ENCODE measurements at places on chromosomes 16 and 17.

GRCh38 chr17:42347606-42348005 is 40.6 kb downstream of the STAT3 start:
- no peak for DNase-seq

GRCh38 chr16:22388101-22388644 is 13.8 kb upstream of the CDR2 start:
- DNase-seq = no peak

DNA sequence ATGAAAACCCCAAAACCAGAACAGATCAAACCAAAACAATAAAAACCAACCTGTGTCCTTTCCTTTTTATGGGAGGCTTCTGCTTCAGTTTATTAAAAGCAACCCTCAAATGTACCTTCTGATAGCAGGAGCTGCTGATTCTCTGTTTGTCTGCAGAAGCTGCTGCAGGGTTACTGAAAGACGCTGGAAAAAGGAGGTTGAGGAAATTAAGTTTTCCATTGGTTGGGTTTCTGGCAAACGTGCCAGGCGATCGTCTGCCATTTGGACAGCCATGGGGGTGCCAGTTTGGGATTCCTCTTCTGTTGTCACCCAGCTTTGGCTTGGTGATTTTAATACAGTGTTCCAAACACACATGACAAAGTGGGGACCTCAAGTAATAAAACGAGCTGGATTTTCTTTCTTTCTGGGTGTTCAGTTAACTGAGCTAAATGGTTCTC is 185.4 kb upstream of the ZFHX3 start:
- DNase-seq = no peak

GRCh38 chr17:27807567-27808470 is 7.5 kb upstream of the NOS2 start:
- DNase-seq = no peak

DNA sequence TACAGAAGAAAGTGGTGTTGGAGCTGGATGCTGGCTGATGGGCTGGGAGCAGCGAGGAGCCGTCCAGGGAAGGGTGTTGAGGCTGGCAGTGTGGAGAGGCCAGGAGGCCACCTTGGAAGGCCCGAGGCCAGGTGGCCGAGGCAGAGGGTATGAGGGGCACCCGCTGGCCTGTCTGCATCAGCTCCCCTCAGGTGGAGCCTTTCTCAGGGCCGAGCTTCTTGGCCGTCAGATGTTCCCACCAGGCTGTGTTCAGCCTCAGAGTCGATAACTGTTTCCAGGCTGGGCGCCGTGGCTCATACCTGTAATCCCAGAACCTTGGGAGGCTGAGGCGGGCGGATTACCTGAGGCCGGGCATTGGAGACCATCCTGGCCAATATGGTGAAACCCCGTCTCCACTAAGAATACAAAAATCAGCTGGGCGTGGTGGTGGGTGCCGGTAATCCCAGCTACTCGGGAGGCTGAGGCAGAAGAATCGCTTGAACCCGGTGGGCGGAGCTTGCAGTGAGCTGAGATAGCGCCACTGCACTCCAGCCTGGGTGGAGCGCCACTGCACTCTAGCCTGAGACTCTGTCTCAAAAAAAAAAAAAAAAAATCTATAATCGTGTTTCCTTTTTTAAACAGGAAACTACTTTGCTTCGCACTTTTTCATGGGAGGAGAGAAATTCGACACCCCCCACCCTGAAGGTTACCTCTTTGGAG is 25.3 kb downstream of the MGRN1 start:
- no peak for DNase-seq

DNA sequence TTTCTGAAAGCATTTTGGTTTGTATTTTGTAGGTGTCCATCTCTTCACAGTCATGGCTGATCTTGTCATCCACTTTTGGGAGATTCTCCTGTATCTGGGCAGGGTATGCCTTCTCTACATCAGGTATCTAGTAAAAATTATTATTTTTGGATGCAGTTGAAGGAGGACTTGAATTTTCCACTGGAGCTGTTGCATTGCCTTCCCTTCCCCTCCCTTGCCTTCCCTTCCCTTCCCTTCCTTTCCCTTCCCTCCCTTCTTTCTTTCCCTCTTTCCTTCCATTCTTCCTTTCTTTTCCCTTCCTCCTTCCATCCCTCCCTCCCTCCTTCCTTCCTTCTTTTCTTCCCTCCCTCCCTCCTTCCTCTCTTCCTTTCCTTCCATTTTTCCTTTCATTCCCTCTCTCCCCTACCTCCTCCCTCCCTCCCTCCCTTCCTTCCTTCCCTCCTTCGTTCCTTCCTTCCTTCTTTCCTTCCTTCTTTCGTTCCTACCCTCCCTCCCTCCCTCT is 33.8 kb upstream of the CPHXL start:
- DNase-seq = no peak

DNA sequence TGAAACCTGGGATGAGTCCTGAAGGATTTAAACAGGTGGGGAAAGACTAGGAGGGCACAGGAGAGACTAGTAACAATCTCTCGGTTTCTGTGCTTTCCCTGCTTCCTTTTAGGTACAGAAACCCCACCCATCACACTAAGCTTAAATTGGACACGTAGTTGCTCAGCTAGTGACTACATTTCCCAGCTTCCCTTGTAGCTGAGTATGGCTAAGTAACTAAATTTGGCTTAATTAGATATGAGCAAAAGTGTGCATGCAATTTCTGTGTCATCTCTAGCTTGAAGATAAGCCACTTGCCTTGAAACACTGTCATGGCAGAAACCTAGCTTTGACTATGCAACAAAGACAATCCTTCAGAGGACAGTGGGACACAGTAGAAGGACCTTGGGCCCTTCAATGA is 36.5 kb downstream of the CACNG1 start:
- no peak for DNase-seq

GRCh38 chr17:28667870-28668269 is 5.9 kb downstream of the SUPT6H start:
- DNase-seq = no peak

- DNase-seq = no peak
These were observed 11.1 kb upstream of the FUS start for GRCh38 chr16:31168848-31169247.

DNA sequence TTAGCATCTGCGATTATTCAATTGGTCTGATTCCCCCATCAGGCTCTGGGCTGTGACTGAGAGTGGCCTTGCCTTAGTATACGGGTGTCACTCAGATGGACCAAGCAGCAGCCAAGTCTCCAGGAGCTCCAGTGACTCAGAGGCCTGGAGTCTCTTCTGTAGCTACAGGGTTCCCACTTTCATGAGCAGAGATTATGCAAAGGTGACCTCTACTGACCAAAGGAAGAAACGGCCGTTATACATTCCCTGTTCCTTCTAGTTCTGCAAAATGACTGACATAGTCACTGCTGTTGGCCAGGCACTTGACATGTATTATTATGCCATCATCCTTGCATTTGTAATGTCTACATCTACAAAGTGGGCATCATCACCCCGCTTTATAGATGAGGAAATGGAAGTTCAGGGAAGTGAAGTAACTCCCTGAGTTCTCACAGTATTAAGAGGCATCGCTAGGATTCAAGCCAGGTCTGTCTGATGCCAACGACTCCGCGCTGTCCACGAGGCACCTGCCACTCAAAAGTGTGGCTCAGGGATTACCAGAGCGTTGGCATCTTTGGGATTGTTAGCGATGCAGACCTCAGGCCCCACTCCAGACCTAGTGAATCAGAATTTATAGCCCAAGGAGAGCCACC is 23.3 kb downstream of the SLC38A7 start:
- DNase-seq = peak; percentile 90

- DNase-seq = no peak
These were observed 1.4 kb downstream of the CUEDC1 start for GRCh38 chr17:57953705-57954396.

- no peak for DNase-seq
These were observed 19.8 kb upstream of the NF1 start for GRCh38 chr17:31074772-31075555.

GRCh38 chr17:63500543-63501390 is 22.4 kb upstream of the KCNH6 start:
- no peak for DNase-seq

DNA sequence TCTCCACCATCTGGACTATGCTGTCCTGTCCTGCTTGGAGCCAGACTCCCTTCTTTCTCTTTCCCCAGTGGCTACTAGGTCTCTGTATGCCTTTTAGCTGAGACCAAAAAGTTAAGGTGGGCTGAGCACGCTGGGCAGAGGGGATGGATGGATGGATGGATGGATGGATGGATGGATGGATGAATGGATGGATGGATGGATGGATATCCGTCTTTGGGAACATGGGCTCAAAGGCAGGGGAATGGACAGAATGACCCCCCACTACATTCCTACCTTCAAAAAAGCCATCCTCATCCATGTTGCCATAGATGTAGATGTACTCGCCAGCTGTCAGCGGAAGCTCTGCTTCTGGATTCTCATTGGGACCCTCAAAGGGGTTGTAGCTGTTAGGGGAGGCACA is 12.8 kb downstream of the TSPOAP1 start:
- no peak for DNase-seq

DNA sequence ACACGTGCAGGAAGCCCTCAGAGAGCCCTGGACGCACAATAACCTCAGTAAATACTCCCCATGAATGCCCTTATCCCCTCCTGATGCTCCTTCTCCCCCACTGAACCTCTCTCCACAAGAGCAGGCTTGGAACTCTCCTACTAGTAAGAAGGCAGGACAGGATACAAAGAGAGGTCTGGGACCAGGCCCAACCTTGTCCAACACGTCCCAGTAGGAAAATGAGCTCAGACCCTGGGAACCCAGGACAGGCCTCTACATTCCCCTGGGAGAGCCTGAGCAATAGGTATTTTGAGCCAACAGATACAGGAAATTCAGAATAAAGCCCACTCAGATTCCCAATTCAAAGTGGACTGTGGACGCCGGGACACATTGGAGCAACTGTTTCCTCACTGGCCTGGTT is 19.2 kb downstream of the ZNF423 start:
- DNase-seq = no peak

GRCh38 chr16:66273644-66274334 is 92.7 kb upstream of the CDH5 start:
- peak; percentile 12 for DNase-seq

DNA sequence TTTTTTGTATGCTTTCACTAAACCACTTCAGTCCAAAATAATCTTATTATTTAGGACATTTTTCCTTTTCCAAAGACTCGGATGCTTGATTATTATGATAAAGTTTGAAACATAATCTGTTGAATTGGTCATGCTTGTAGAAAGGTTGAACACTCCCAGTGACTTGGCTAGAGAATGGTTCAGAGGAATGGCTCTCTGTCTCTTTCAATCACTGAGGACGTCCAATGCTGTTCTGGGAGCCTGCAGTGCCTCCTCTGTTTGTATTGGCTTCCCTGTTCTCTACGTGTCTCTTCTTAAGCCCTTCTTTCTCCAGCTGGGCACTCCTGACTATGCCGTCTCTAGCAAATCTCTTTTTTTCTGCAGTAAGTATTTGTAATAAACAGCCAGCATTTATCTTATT is 369.0 kb upstream of the DYNLRB2 start:
- DNase-seq = no peak

DNA sequence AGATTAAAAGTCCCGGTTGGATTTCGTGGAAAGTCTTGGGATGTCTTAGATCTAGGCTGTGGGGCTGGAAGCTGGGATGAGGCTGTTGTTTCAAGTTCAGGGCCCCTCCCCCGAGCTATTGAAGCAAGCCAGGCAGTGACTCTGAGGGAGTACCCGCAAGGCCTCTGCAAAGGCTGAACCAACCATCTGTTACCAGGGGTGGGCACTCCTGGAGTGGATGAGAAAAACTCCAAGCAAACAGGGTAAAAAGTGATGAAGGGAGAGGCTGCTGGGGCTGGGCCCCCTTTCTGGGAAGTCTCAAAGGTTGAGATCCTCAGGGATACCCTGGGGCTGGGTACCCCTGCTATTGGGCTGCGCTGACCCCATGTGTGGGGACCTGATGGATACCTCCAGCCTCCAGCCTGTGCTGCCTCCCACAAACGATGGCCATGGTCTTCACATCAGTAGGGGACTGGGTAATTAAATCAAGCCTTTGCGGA is 82.4 kb upstream of the KIFC3 start:
- no peak for DNase-seq

DNA sequence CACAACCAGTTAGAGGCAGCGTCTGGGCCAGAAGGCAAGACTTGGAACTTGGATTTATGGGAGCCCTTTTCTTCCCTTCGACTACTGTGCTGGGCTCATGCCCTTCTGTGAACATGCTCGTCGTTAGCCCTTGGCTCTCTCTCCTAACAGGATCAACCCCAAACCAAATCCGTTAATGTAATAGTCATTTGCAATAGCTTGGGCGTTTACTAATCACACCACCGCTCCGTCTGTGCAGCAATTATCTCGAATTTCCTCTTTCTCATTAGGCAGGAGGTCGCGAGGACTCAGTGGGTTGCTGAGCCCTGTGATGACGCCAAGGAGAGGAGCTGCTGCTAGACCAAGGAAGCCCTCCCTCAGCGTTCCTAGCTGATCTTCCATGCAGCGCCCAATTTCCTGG is 114.7 kb downstream of the ENGASE start:
- DNase-seq = no peak

DNA sequence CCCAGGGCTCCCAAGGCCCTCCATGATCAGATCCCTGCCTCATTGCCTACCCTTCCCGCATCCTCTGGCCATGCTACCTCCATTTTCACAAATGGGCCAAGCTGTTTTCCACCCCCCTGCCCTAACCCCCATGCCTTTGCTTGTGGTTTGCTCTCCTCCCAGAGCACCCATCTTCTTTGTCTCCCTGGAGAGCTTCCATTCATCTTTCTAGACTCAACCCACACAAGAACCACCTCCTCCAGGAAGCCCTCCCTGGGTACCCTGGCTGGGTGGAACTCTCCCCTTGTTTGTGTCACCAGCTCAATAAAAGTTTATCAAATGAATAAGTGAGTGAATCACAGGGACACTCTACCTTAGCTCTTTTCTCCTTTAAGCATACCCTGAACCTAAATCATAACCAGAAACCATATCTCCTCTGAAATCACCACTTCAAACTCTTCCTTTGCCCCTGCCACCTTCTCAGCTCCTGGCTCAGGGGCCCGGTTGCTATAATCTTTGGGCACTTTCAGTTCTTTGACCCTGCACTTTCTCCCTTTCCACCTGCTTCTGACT is 2.9 kb upstream of the SCN4A start:
- DNase-seq = no peak

- no peak for DNase-seq
These were observed 5.8 kb upstream of the GNA13 start for GRCh38 chr17:65062171-65062915.

DNA sequence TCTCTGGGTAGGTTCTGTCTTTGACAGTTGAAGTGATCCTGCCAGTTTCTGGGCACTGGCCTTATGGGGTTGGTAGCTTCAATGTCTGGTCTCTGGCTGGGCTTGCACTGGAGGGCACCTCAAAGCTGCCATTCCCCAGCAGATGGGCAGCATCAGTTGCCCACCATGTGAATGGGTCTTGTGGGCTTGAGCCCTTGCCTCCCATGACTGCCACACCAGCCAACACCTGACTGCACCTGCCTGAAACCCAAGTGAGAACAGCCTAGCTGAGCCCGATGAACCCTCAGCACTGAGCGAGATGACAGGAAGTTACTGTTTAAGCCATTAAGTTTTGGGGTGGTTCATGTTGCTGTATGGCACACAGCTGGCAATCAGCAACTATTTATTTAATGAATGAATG is 69.1 kb upstream of the AXIN2 start:
- DNase-seq = no peak

DNA sequence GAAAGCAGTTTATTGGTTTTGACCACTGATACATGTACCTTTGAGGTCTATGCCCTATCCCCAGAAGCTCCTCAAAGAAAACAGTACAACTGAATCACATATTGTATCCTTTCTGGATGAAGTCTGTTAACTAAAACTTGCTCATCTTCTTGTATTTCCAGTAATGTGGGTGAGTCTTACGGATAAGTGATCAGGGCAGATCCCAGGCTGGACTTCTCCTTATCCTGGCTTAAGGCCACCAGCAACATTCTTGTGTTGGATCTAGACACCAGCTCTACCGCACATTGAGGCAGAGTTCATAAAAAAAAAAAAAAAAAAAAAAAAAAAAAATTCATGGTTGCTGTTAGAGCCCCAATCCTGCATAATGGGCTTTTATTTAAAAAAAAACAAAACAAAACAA is 536.7 kb upstream of the HSBP1 start:
- DNase-seq = no peak

Measured in dermis blood vessel endothelial cell (primary cell).